ENCODE measurements at places on chromosomes 6 and 20. TPM values are rescaled to one million over a fixed set of nuclear protein-coding genes. Genes with fewer than 3 reads are reported as not detected.

- DNase-seq: no peak
Observed at GRCh38 chr6:95819939-95820338, 195.8 kb upstream of the FUT9 start.

GRCh38 chr6:51630011-51630410 is 457.4 kb downstream of the PKHD1 start:
- DNase-seq: no peak

The JPH2 gene
- 182 TPM for total RNA-seq

GRCh38 chr20:62063981-62064769 is 1.5 kb downstream of the TAF4 start:
- peak; percentile 73 for DNase-seq

The TIAM2 gene
- 11.9 TPM for total RNA-seq

- no peak for DNase-seq
Observed at GRCh38 chr20:33783818-33784217, 27.3 kb upstream of the CHMP4B start.

The SPDEF gene
- not detected for total RNA-seq

The CLIC5 gene
- 272 TPM for total RNA-seq

The PRDM13 gene
- not detected for total RNA-seq

- no peak for DNase-seq
Observed at GRCh38 chr20:40144581-40144980, 544.5 kb downstream of the MAFB start.

DNA sequence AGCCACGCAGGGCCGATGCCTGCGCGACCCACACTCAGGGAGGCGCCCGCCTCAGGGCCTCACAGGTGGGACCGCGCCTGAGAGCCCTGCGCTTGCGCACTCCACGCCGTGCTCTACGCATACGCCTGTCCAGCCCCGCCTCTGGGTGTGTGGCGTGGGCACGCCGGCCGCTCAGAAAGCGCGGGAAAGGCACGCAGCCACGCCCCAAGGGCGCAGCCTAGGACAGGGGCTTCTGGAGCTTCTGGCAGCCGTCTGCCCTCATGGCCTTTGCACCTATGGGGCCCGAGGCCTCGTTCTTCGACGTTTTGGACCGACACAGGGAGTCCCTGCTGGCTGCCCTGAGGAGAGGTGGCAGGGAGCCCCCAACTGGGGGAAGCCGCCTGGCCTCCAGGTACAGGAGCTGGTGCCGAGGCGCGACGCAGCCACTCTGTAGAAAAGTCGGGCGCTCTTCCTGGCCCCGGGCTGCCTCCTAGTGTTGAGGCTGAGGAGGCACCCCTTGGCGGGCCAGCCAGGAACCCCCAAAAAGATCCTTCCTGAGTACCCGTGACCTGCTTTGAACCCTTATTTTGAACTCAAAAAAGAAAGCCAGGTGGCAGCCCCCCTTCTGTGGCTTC is at the start of gene SPO11:
SPO11 (plus strand) TSS at position 196 of the 614 bp plus-strand sequence; CDS start at position 261, 65 bp downstream.
- no peak for DNase-seq

The POLR1H gene
- total RNA-seq: 16.1 TPM

- peak; percentile 52 for DNase-seq
Observed at GRCh38 chr20:431012-431904, 23.2 kb downstream of the RBCK1 start.

- DNase-seq: no peak
Observed at GRCh38 chr6:63660757-63661156, 25.2 kb downstream of the PHF3 start.

GRCh38 chr6:54629131-54629530 is 217.4 kb upstream of the FAM83B start:
- DNase-seq: no peak

The SLC17A1 gene
- total RNA-seq: not detected

The MYH7B gene
- 297 TPM for total RNA-seq

DNA sequence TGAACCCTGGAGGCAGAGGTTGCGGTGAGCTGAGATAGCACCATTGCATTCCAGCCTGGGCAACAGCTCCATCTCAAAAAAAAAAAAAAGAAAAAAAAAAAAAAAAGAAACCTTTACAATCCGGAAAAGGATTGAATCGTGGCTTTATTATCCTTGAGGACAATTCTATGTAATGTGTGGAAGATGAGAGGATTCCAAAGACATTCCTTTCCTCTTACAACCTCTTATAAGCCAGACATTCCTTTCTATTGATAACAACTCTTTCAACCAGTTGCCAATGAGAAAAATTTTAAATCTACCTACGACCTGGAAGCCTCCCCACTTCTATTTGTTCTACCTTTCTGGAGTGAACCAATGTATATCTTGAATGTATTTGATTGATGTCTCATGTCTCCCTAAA is 91.2 kb upstream of the EEF1E1 start:
- DNase-seq: no peak

The OOEP gene
- 0.45 TPM for total RNA-seq

DNA sequence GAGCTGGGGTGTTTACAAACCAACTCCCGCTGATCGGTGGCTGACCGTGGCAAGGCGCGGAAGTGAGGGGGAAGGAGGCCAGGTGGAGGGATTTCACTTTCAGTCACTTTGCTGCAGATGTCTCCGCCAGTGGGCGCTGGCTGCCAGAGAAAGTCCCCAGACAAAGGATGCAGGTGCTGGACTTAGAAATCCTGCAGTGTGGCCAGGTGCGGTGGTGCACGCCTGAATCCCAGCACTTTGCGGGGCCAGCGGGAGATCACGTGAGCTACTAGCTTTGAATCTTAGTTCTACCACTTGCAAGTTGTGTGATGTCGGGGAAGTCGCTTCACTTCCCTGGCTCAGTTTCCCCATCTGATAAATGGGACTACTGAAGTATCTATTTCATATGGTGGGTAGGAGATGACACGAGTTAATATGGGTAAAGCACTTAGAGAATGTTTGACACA is 180.4 kb downstream of the ZNF217 start:
- peak; percentile 38 for DNase-seq

GRCh38 chr6:2608503-2608902 is 142.2 kb downstream of the MYLK4 start:
- DNase-seq: no peak

Data from left ventricle myocardium superior (tissue), 1 donor.